Stimulated activated CD4-positive, alpha-beta T cell treated with anti-CD3 and anti-CD28 coated beads, Interleukin-1b, Interleukin-23, amount 100 ng/mL, for 24 hours (primary cell): ENCODE measurements at places on chromosomes 2 and 18.

DNA sequence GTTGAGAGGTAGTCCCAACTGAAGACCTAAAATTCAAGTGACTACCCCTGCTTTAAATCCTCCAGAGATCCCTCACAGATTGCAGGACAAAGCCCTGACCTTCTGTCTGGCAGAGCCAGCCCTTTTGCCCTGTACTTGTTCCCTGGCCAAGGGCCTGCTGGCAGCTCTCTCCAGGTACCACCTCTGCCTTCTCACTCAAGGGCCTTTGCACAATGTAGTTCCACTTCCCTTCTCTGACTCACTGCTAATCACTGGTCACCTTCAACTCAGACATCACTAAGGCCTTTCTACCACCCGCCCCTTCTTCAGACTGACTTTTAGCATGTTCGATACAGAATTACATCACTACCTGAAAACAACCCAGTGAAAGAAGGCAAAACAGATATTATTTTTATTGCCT is 411.0 kb downstream of the TMEM182 start:
- no peak for DNase-seq

- DNase-seq, result no peak
Measured at GRCh38 chr2:241302759-241303651, 12.5 kb downstream of the HDLBP start.

- no peak for DNase-seq
Measured at GRCh38 chr2:221914334-221914880, 342.3 kb upstream of the EPHA4 start.

GRCh38 chr2:175606010-175606841 is 395.8 kb downstream of the LNPK start:
- DNase-seq, result no peak

- DNase-seq, result no peak
Measured at GRCh38 chr2:65053199-65053598, 3.0 kb upstream of the CEP68 start.

DNA sequence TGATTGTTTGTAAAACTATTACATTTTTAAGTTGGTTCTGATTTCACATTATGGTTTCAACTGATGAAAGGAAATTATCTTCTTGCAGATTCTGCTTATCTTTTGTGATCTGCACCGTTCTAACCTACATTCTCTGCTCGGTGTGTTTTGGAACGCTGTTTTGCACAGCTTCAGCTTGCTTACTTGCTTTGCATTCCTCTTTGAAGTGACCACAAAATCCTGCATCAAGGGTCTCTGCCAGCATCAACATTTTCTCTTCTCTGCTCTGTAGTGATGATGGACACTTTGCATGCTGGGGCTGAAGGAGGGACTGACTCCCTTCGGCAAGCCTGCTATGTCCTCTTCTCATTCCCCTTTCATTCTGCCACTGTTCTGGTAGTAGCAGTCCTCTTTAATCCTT is 485.2 kb downstream of the FBXO15 start:
- no peak for DNase-seq
